D341Med (cell line): ENCODE measurements at places on chromosomes 2 and 18.

DNA sequence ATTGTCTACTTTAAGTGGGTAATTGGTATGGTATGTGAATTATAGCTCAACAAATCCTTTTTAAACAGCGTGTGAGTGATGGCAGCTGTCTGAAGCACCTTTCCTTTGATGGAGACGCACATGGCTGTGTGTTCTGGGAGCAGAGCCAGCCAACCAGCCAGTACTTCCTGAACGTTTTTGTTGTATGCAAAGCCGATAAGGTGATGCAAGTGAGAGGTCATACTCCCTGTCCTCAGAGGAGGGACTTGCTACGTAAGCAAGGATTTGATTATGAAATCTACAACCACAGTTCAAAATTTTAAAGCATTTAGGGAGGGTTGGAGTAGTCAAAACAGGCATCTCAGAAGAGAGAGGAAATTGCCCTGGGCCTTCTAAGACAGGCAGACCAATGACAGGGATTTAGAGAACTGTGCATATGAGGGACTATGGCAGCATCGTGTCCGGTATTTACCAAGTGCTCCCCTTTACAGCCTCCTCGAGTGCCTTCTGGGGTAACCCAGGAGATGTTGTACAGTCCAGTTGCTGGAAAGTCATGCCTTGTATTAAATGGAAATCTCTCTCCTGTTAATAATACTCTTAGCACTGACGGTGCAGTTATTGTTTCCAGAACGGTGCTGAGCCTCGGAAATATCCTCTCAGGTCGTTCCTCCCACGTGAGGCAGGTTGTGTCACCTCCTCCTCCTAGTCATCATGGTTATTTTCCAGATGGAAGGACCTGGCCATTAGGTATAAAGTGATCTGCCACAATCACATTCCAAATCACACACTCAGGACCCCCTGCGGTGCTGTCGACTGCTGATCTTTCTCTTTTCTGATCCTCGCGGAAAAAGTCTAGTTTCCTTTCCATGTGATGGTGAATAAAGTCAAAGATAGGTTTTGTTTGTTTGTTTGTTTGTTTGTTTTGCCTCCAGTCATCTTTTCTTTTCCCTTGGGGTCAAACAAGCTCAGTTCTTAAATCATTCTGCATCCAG lies 28.4 kb downstream of the ARHGEF4 start:
- no peak for DNase-seq

- no peak for DNase-seq
Measured at GRCh38 chr2:129885735-129886134, 93.7 kb upstream of the RAB6C start.

- DNase-seq, result no peak
Measured at GRCh38 chr2:7795778-7796563, 878.8 kb downstream of the RNF144A start.

DNA sequence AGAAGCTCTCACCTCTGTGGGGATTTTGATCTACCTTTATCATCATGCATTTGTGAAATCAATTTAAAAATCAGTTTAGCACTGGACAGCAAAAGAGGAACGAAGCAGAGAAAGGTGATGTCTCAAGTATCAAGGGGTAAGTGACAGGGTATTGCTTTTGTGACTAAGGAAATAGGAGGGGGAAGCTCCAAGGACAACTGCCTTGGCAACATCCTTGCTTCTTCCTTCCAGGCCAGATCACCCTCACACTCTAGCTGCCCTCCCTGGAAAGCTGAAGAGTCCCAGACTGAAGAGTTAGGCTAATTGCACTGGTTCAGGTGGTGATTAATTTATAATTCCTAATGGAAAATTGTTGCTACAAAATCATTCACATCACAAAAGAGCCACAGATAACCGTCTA lies 859.1 kb upstream of the ACVR2A start:
- DNase-seq, result no peak

DNA sequence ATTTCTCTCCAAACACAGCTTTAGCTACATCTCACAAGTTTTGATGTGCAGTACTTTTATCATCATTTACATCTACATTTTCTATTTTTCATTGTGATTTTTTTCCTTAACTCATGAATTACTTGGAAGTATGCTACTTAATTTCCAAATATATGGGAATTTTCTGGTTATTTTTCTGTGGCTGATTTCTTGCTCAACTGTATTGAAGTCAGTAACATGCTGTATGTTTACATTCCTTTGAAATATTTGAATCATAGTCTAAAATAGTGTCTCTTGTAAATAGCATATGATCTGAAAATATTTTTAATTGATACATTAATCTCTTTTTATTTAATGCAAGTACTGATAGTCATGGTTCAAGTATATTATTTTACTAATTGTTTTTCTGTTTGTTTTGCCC lies 26.0 kb upstream of the GALNT5 start:
- DNase-seq, result no peak

- no peak for DNase-seq
Measured at GRCh38 chr2:233011268-233011650, 1.8 kb downstream of the NGEF start.

DNA sequence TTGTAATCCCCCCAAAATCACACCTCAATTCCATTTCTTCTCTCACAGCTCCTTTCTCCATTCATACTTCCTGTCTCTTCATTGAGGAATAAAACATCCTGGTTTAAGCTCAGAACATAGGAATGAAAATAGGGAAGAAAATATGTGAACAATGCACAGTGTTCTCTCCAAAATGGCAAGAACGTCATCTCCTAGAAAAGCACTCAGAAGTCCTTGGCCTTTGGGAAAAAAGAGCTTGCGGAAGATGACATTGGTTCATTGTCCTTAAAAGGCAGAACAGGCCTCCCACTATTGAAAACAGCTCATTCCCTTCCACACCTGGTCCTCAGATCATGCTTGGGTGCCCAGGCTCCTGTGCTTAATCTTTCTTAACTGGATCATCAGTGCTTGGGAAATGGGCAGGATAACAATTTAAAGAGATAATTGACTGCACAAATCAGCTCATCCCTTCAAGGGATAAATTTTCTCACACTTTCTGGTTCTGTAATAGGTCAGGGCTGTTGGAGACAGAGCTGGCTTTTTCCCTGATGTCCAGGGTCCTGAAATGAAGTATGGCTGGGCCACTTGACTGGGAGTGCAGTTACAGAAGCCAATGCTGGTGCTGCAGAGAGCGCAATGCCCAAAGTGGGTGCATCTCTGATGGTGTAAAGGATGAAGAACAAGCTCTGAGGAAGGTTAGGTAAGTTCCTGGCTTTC lies 69.2 kb downstream of the MARCHF4 start:
- no peak for DNase-seq

DNA sequence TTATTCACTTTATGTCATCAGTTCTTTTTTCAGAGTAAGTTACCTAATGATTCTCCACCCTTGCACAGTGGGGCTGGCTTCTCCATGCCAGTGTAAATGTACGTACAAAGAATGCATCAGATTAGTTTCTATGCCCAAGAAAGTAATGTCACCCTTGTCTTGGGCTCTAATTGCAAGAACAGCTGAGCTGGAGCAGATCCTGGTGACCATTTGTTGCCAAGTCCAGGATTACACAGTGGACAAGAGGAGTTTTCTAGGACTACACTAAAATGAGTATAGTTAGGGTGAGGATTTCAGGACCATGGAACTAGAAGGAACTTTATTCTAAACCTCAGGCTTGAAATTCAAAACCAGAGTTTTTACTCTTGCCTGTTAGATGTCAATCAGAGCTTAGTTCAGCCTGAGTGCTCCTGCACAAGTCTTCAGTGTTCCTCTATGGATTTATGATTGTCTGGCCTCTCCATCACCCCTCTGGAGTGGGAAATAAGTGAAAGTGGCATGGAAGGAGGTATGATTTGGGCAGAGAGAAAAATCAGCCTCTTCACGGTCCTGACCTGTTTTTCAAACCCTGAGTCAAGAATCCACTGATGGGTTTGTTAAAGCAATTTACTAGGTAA lies 29.8 kb downstream of the PCBP1 start:
- no peak for DNase-seq

- no peak for DNase-seq
Measured at GRCh38 chr2:68172990-68173700, 15.5 kb downstream of the PNO1 start.

DNA sequence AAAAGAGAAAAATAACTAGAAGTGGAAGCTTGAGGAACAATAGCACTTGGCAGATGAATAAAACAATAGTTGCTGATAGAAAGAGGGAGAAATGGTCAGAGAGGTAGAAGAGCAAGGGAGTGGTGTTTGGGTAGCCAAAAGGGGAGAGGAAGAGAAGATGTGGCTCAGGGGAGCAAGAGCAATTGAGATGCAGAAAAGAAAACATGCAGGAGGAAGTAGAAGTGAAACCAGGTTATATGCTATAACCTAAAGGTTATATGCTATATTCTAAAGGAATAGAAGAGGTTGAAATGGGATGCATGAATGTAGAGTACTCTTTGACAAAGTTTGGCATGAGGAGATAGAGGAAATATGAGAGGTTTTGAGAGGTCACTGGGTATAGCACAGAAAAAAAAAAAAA lies 759.5 kb downstream of the SATB2 start:
- DNase-seq, result no peak

- DNase-seq, result no peak
Measured at GRCh38 chr18:77092104-77093066, 40.2 kb downstream of the MBP start.

GRCh38 chr2:186716899-186717298 lies 23.0 kb downstream of the FAM171B start:
- DNase-seq, result no peak

DNA sequence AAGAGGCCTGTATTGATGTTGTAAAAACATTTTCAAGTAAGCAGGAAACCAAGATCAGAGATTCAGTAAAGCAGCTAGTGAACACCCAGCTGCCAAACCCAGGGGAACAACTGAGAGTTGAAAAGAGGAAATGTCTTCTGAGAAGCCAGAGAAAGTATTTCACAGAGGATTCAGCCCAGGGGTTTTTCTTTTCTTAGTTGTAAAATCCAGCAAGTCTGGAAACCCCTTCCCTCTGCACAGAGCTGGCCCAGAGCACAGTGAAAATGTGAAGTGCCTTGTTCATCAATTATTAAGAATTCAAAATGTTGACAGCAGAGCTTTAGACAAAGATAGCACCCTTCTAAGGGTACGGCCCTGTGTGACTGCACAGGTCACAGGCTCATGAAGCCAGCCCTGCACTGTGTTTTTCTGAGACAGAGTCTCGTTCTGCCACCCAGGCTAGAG lies 28.4 kb downstream of the AFF3 start:
- DNase-seq, result no peak

- DNase-seq, result no peak
Measured at GRCh38 chr18:79794846-79795245, 2.9 kb upstream of the KCNG2 start.

DNA sequence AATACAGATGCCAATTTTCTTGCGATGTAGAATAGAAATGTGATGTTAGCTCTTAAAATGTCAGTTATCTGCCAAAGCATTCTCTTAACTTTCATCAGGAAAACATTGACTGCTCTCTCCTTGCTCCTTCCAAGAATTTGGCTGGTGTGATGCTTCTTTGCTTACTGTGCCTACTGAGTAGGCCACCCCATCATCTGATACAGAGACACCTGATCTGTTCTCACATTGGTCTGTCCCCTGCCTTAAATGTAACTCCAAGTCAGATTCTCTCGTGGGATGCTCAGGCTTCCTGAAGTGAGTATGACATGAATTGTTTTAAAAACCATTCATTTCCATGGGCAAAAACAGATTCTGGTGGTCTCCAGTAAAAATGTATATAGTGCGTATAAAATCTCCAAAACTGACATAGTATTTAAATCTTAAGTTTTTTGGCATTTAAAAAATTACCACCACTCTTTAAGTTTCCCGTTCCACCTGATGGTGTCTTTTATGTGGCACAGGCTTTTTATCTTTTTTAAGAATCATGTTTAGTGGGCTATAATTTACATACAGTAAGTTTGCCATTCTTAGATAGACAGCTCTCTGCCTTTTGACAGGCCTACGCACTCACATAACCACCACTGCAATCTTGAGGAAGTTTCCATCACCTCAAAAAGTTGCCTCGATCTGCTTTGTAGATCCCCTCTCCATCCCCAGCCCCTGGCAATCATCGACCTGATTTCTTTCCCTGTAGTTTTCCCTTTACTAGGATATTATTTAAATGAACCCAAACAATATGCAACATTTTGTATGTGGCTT lies 36.6 kb downstream of the UBE2F start:
- DNase-seq, result no peak

DNA sequence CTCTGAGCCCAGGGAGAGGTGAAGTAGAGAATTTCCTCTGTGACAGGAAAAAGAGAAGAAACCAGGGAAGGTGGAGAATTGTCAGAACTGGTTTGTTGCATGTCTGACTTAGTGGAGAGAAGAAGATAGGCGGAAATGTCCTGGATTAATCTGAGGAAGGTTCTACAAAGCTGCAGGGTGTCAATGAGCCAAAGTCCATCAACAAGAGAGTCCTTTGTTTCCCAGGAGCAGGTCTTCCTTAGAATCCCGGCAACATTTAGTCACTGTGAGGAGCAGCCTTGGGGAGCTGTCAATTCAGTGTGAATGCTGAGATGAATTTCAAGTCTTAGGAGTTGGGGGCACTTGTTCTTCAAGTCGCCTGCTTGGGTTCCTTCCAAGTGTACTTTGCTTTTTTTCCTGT lies 88.4 kb upstream of the CELF4 start:
- DNase-seq, result no peak

- no peak for DNase-seq
Measured at GRCh38 chr2:134324947-134325346, 71.1 kb downstream of the MGAT5 start.

DNA sequence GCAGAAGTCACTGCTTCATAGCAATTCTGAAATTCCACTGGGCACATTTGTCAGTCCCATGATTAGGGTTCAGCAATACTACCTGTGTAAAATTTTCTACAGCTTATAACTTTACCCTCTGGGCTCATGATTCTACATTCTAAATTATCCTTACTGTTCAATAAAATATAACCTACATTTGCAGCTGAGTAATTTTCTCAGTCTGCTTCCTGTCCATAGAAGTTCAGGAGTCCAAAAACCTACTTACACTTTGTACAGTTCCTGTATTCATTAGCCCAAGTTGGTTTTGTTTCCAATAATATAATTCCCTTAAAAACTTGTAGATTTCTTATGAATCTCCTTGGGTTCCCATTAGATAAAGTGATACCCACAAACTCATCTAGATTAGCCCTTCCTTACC lies 295.3 kb downstream of the SP3 start:
- DNase-seq, result no peak

DNA sequence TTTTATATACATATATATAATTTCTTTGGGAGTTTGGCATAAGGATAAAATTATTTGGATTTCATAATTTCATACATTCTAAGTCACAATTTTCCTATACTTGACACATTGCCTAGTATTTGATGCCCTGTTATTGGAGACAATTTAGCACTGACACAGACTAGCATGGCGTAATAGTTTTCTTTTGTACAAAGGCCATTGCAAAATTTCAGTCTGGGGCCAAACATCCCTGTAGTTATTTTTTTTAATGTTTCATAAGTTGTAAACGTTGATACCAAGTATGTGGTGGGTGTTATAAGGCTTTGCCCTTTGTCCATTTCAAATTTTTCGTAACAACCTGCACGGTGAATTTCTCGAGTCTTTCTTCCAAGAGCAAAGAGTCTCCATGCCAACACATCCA lies 95.7 kb upstream of the NRP2 start:
- DNase-seq, result no peak
